HEK293T (cell line): ENCODE measurements at places on chromosomes 3 and 15.

DNA sequence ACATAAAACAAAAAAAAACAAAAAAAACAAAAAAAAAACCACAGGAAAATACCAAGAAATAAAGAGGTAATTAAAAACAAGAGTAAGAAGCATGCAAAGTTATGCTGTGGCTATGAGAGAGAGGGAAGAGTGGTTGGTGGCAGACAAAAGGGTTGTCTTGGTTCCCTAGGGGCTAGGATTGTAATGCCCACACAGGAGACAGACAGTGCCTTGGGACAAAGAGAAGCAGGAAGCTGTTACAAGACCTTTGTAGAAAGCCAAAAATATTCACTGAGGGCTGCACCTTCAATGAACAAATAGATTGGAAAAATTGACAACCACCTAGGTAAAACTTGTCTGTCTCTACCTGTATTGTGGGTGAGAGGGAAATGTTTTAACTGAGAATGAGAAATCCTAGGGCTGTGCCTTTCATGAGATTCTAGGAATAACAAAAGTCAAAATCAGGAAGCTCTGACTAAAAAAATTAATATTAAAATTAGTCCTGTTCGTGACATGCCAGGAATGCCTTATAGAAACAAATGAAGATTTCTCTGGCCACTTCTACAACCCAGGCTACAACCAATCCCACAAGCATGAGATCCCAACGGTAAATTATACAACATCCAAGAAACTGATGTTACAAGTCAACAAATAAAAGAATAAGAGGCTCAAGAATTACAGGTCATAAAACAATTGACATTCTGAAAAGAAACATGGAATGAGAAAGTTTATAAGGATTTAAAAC, 45.0 kb upstream of the PRICKLE2 start:
- no peak for DNase-seq

DNA sequence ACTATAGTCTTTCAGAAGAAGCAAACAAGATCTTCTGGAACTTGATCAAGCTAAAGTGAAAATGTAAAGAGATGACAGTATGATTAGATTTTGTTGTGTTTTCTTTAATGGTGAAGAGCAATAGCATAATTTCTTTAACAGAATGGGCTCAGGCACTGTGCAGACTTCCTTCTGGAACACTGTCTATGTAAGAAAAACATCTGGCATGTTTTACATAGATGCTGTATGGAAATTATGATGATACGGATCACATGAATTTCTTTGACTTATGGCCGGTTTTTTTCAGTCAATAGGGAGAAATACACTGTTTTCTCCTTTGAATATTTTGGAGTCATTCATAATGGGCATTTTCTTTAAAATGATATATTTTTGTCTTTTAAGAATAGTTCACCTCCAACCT, 42.6 kb downstream of the PHLDB2 start:
- no peak for DNase-seq

DNA sequence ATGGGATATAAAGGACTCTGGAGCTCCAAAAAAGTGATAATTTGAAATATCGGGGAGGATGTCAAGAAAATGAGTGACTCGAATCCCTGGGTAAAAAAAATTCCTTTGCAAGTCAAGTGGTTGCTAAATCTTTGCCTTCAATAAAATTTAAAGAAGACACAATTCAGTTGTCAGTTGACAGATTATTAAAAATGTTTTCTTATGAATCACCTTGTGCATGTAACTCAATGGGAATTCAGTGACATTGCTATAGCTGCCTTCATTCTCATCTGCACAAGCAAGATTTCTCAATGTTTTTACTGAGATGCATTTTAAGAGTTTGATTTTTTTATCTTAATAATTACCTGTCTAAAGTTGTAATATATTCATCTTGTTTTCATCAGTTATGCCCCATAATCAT, 264.0 kb upstream of the IL12A start:
- no peak for DNase-seq

DNA sequence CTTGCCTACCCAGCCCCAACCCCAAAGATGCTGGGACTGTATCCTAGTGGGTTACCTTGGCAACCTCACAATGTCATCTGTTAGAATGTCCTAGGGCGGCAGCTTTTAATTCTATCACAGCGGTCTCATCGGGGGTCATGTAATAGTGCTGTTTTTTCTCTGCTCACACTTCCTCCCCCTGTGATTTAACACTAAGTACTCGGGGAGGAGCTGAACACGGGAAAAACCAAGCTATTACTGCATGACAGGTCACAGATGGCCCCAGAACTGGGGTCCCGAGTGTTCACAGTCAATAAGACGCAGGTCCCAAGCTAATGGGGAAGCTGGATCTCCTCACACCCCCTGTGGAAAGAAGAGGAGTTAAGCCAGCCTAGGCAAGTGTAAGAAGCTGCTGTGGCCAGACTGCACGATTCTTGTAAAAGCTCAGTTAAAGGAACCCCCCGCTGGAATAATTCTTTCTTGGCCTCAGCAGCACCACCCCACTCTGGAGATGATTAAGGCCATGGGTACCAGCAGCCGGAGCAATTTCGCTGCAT, 2.5 kb upstream of the RFTN1 start:
- DNase-seq: no peak

DNA sequence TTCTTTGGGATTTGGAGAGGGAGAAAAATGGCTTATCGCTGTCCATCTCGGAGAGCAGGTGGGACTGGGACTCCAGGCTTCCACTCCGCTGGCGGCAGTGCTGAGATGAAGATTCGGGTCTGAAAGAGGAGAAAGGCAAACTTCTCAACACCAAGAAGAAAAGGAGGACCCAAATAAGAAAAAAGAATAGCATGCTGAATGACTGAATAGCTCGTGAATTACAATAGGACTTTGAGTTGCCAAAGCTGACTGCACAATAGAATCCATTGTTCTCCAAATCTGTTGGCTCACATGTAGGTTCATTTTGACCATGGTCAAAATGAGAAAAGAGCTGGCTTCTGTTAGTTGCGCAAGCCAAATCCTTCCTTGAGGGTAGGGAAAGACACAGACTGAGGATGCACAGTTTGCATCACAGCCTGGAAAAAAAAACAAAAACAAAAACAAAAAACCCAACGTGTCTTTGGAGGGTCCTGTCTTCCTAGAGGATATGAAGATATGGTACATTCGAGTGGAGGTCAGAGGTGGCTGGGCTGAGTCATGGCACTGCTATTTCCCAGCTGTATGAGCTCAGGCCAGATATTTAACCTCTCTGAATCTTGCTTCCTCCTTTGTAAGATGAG, 59.3 kb upstream of the LMOD3 start:
- DNase-seq: no peak

- no peak for DNase-seq
Observed at GRCh38 chr3:113914646-113915045, 33.2 kb upstream of the ZDHHC23 start.

GRCh38 chr15:55685286-55685685, 57.7 kb downstream of the PRTG start:
- no peak for DNase-seq

- no peak for DNase-seq
Observed at GRCh38 chr3:37907906-37908305, 46.2 kb downstream of the CTDSPL start.

DNA sequence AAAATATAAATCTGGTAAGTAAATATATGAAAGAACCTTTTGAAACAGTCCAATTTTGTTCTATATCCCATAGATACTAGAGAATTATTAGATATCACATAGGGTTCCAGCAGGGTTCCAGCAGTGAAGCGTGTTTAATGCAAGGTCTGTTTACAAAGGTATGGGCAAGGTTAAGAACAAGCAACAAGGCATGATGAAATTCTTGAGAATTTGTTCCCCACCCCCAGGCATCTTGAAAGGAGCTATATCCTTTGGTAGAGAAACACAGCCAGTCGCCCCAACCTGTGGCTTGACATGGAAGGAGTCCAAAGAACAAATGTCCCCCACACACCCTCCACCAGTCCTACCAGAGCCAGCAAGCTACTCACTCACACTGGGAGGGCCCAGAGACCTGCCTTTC, 18.6 kb upstream of the FNDC3B start:
- no peak for DNase-seq

- peak; percentile 36 for DNase-seq
Observed at GRCh38 chr3:61371123-61371522, 119.9 kb upstream of the FHIT start.

GRCh38 chr3:160330109-160330508, 68.9 kb downstream of the IFT80 start:
- no peak for DNase-seq
